SK-N-DZ (cell line): ENCODE measurements at places on chromosomes 1 and 21.

- no peak for DNase-seq
Observed at GRCh38 chr1:40895601-40896000, 33.4 kb upstream of the CITED4 start.

DNA sequence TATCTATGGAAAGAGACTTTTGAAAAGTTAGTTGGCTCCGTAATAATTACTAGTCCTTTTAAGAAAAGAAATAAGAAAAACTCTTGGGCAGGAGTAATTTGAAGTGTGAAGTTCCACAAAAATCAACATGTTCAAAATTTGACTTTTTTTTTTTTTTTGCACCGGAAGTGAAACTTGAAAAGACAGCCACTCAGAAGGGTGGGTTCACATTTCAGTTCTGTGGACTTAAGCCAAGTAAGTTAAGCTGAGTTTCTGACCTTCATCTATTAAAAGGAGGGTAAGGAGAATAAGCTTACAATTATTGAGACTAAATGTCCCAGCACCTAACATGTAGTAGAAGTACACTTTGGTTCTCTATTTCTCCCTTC is 11.0 kb downstream of the RO60 start:
- DNase-seq: no peak

GRCh38 chr1:179996099-179996498 is 41.5 kb downstream of the CEP350 start:
- DNase-seq: no peak

- DNase-seq: no peak
Observed at GRCh38 chr1:204529371-204529895, 13.2 kb downstream of the MDM4 start.

DNA sequence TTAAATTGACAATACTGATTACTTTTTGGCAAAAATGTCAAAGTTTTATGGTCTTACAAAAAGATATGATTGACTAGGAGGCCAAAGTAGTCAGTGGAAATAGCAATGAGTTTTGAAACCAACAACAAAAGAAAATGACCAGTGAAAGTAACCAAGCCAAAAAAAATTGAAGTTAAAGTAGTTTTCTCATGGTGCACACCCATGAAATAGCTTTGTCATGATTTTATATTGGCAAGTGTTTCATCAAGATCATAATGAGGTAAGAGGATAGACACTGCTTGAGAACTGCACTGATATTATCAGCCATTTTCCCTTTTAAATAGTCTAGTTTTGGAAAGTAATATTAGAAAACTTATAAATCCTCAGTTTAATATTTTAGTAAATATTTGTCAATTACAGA is 206.2 kb upstream of the ADAMTS5 start:
- no peak for DNase-seq

GRCh38 chr21:39669976-39670661 is 57.4 kb downstream of the B3GALT5 start:
- no peak for DNase-seq

DNA sequence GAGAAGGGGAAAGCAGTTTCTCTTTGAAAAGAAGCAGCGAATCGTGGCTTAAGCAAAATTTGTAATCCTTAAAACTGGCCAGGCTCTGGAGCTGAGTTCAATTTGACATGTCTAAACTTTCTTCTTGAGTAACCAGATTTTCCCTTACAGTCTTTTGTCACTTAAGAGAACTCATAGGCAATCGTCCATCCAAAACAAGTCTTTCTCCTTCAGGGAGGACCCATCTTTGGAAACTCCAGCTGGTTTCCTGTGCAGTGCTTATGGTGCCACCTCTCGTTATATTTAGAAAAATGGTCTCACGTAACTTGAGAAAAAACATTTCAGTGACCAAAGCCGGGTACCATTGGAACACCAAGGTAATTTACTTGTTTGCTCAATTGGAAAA is 1.8 kb upstream of the PTTG1IP start:
- DNase-seq: no peak

- no peak for DNase-seq
Observed at GRCh38 chr1:178102218-178102617, 8.3 kb downstream of the RASAL2 start.

- DNase-seq: no peak
Observed at GRCh38 chr1:230136453-230137336, 69.7 kb downstream of the GALNT2 start.

DNA sequence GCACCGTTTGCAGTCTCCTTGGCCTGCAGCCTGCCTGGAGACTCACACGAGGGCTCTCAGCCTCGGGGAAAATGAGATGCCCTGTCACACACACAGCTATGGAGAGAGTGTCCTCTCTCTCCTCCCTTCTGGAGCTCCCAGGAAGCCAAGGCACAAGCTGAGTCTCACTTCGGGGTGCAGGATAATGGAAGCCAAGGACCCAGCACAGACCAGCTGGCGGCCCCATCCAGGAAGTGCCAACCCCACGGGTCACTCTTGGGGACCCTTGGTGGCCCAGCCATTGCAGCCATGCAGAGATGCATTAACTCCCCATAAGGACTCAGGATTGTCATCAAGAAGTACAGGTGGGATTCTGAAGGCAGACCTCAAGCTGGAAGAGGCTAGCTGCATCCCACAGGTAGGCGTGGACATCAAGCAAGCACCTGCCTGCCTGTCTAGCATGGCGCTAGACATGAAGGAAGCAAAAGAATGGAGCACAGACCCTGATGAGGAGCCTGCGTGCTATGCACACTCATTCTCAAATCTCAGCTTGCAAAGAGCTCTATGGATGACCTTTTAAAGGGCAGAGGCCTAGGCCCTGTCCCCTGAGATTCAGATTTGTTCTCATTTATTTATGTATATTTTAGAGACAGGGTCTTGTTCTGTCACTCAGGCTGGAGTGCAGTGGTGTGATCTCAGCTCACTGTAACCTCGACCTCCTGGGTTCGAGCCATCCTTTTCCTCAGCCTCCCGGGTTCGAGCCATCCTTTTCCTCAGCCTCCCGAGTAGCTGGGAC is 49.9 kb downstream of the IRF2BP2 start:
- DNase-seq: no peak
